ENCODE measurements at places on chromosomes 7 and 10.

DNA sequence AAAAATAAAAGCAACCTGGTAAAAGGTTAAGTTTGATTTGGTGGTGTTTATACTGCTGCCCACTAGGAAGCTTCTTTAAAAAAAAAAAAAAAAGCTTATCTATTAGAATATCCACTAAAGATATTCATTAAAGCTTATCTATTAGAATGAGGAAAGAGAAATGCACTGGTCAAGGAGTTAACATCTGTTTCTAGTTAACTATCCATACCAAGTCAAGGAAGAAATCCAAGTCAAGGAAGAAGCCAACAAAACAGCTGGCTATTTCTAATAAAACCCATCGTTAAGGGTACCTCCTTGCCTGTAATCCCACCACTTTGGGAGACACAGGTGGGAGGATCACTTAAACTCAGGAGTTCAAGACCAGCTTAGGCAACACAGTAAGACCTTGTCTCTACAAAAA, 82.6 kb downstream of the JMJD1C start:
- no peak for DNase-seq

DNA sequence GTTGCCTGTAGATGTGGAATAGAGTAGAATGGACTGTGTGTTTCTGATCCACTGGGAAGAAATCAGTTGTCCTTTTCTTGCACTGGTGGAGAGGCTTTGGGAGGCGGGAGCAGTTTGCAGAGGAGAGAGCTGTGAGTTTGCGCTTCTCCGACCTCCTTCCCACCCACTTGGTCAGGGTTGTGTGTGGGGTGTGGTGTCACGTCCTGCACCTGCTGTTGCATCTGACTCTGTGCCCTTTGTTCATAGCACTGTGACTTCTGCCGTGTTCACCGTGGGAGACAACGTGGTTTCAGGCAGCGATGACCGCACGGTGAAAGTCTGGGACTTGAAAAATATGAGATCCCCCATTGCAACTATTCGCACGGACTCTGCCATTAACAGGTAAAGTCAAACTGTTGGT, 67.8 kb downstream of the WDR37 start:
- DNase-seq = no peak

DNA sequence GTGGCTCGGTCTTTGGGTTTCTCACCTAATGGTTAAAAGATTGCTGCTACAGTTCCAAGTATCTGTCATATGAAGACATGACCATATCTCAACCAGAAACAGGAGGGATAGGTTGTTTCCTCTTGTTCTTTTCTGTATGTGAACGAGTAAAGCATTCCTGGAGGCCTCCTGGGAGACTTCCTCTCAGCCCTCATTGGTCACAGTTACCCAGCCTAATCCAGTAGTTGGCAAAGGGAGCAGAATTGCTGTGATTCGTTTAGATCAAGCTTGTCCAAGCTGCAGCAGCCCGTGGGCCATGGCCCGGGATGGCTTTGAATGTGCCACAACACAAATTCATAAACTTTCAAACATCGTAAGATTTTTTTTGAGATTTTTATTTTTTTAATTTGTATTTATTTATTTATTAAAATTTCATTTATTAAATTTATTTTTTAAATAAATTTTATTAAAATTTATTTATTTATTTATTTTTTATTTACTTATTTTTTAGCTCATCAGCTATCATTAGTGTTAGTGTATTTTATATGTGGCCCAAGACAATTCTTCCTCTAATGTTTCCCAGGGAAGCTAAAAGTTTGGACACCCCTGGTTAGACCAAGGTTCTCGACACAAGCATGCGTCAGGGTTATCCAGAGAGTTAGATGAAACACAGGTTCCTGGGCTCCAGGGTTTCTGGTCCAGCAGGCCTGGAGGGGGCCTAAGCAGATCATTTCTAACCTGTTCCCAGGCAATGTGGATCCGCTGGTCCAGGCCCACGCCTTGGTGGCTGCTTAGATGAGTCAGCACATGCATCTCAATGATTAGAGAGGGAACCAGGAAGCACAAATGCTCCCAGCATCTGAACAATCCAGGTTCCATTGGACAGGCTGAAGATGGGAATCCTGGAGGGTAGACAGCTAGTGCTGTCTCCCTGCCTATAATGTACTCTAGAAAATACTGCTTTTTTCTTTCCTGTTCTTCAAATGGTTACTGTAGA, 25.6 kb downstream of the CDC123 start:
- no peak for DNase-seq

GRCh38 chr7:86970986-86971385, 88.5 kb downstream of the ELAPOR2 start:
- no peak for DNase-seq

DNA sequence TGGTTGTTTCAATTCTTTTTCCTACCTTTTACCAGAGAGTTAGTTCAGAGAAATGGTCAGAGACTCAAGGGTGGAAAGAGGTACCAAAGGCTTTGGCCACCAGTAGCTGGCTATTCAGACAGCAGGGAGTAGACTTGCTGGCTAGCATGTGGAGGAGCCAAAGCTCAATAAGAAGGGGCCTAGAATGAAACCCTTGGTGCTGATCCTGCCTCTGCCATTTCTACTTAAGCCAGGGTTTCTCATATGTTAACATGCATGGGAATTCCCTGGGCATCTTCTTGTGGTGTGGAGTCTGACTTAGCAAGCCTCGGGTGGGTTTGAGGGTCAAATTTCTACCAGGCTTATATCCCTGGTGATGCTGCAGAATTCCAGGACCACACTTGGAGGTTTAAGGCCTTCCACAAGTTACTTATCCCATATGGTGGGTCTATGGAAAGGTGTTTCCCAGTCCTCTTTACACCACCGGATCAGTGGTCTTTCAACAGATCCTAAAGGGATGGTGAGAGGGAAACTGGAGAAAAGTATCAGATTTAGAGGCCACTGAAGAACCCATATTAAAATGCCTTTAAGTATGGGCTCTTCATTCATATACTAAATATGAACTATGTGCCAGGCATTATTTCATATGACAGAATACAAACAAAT, 3.2 kb downstream of the IL6 start:
- no peak for DNase-seq

GRCh38 chr10:69736886-69737641, 64.6 kb upstream of the COL13A1 start:
- no peak for DNase-seq

- no peak for DNase-seq
Observed at GRCh38 chr10:78584681-78585080, 484.1 kb upstream of the ZMIZ1 start.

DNA sequence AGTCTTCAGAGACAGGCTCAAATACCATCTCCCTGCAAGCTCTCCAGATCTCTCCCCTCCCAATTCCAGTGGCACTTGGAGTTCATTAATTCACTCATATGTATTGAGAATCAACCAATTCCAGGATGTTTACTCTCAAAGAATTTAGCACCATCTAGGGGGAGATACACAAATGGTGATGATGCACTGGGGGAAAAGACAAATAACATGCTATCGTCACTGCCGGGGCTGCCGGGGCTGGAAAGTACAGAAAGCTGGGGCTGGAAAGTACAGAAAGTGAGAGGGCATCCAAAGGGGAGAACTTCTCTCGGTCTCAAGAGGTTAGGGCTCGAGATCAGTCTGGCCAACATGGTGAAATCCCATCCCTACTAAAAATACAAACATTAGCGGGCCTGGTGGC, 118.7 kb downstream of the MKX start:
- DNase-seq = no peak

DNA sequence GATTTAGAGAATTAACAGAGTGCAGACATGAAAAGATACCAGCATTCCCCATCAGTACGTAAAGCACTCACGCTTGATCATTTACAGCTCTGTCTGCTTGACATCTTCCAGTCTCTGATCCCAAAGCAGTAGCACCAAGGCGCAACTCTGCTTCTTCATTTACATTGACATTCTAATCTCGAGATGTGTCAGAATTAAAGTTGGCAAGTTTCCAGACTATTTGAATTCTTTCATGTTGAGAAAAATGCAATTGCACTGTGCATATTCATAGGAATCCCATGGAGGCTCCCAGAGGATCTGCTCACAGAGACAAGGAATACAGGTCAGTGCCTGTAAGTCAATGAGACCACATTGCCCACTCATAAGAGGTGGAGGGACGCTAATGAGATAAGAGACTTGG, 183.9 kb downstream of the LRRN3 start:
- DNase-seq = no peak

- no peak for DNase-seq
Observed at GRCh38 chr10:27865221-27865635, 119.6 kb upstream of the MKX start.

GRCh38 chr10:4867109-4867519, 41.1 kb downstream of the AKR1E2 start:
- DNase-seq = no peak

GRCh38 chr10:24992512-24993133, 23.3 kb downstream of the ENKUR start:
- DNase-seq = no peak

GRCh38 chr10:10722422-10722821, 295.2 kb upstream of the CELF2 start:
- DNase-seq = no peak

DNA sequence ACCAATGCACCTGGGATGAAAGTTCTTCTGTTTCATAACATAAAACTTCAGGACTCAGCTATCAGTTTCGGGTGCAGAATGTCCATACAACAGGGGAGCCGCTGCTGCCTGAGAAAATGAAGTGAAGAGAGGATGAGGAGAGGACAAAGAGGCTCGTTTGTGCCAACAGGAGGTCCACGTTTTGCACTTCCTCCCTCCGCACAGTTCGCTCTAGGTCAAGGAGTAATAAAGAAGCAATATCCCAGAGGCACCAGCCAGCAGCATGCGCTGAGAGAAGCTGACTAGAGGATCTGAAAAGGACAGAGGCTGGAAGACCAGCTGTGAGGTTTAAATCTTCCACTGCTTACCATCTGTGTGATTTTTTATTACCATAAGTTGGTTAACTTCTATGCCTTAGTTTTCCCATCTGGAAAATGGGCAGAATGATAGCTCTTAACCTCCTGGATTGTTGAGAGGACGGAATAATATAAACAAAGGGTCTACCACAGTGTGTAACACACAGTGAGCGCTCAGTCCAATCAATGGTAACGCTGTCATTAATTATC, 709 bp downstream of the GPAM start:
- no peak for DNase-seq

DNA sequence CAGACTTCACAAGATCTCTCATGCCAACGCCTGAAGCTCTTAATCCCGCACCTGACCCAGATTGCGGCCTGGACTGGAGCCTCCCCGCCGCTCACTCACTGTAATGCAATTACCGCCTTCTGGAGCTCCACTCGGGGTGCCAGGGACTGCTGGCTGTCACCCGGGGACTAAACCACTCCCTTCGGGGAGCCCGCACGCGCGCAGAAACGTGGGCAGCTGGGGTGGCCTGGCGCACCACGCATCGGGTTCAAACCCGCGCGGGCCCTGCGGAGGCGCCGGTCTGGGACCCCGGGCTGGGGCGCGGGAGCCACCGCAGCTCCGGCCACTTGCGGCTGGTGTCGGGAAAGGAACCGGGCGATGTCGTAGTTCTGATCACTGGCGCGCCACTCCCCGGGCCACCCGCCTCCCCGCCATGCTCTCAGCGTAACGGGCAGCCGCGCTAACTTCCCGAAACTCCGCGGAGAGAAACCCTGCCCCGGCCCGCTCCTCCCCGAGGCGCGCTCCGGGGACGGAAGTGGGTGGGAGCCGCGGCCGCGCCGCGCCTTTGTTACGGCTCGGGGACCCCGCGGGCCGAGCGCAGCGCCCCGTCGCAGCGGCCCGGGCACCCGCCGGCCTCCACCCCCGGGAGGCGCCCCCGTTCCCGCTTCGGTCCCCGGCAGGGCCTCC, 100.3 kb upstream of the SVIL start:
- DNase-seq = peak; percentile 42

DNA sequence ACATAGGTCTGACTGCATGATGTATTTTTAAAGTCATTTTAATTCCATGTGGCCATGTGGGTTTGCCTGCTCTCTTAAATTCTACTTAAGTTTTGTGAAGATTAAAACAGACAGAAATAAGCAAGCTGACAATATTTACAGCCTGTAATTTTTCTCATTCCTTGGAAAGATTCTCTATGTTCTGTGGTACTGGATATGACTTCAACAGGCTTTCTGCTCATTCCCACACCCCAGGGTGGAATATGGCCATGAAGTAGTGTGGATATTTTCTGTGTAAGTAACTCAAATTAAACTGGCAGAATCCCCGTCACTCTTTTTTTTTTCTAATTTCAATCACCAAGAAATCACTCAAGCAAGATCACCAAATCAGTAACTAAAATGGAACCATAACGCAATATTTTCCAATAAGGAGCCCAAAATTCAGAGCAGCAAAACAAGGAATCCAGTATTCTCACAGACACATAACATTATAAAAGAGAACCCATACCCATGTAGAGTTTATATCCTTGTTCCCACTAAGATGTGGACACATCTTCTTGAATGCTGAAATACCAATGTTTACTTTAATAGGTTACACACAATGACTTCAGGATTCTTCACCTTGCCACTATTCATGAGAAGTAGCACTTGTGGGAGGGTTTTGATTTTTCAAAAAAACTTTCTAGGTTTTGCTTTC, 5.7 kb downstream of the HOXA5 start:
- no peak for DNase-seq

- no peak for DNase-seq
Observed at GRCh38 chr7:134692344-134692705, 45.7 kb downstream of the BPGM start.

- no peak for DNase-seq
Observed at GRCh38 chr7:134254311-134254710, 62.4 kb downstream of the SLC35B4 start.

GRCh38 chr7:37181550-37181932, 267.1 kb downstream of the ELMO1 start:
- DNase-seq = no peak

DNA sequence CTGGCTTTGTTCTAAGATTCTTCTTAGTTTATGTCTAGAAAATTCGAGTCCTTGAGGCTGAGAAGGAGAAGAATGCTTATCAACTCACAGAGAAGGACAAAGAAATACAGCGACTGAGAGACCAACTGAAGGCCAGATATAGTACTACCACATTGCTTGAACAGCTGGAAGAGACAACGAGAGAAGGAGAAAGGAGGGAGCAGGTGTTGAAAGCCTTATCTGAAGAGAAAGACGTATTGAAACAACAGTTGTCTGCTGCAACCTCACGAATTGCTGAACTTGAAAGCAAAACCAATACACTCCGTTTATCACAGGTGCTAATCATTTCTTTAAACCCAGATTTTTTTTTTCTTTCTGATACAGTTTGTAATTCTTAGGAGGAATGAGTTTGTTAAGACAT, 6.7 kb downstream of the CEP55 start:
- no peak for DNase-seq

GRCh38 chr10:72167118-72167517, 48.7 kb upstream of the ANAPC16 start:
- DNase-seq = no peak

DNA sequence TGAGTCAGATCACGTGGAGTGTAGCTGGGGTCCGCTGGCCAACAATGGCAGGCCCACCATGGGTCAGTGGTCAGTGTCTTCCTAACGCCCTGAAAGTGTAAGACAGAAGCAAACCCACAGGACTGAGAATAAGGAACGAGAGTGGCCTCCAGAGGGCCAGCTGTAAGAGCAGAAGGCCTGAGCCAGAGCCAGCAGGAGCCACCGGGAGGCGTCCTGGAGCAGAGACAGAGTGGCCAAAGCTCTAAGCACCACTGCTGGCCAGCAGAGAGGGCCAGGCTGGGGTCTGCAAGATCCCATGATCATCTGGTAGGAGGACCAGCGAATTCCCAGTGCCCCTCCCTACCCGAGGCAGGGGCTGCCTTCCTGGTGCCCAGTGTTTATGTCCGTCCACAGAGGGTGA, 9.2 kb downstream of the CCDC201 start:
- DNase-seq = no peak

Measured in stimulated activated CD8-positive, alpha-beta memory T cell treated with anti-CD3 and anti-CD28 coated beads, Interleukin-12 subunit alpha, Interleukin-12 subunit beta, amount 100 ng/mL, for 4 hours (primary cell).